Activated T-helper 2 cell treated with anti-CD3 and anti-CD28 coated beads, Interferon-gamma antibody, Interleukin-2, Interleukin-4, amounts not matched to agents 10 μg/mL and 5 μg/mL and 100 μg/mL, durations not matched to agents 14 hours and 24 hours and 36 hours (primary cell): ENCODE measurements at places on chromosomes 4 and X. TPM values are rescaled to one million over a fixed set of nuclear protein-coding genes. Genes with fewer than 3 reads are reported as not detected.

DNA sequence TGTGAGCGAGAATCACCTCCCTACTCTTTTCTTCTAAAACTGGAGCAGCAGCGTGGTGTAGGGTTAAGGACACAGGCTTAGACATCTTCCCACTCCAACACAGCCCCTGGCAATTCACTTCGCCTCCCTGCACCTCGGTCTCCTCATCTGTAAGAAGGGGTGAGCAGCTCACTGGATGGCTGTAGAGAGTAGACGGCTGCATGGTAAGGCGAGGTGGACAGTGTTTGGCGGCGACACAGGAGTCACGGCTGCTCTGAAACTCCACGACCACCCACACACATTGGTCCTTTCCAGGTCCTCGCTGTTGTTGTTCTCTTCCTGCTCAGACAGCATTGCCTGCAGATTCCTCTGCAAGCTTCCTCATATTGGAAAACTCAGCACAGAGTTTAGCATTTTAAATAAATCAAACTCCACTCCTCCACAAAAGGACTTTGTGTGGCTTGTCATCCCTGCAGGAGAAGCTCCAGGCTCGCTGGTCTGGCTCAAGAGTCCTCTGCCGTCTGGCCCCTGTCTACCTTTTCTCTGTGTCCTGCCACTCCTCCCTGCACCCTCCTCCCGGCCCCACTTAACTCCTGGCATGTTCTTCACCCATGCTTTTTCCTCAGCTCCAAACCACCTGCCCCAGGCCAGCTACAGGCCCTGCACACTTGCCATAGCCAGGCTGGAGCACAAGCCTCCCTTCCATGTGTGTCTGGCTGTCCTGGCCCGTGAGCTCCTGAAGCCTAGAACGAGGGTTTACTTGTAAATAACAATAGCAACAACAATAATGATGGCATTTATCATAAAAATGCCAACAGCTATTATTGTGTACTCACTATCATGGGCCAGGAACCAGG, 41.3 kb upstream of the CRMP1 start:
- H3K27me3 ChIP-seq: no peaks in the 10 kb centered on the region
- H3K4me3 ChIP-seq: no peak overlapping the region
- H3K27ac ChIP-seq: no peak overlapping the region
- no peak for DNase-seq
- no peaks in the 10 kb centered on the region for H3K36me3 ChIP-seq

- no peak overlapping the region for H3K27ac ChIP-seq
- no peaks in the 10 kb centered on the region for H3K27me3 ChIP-seq
- DNase-seq: no peak
These were observed 240.9 kb downstream of the STIM2 start for GRCh38 chr4:27101561-27101960.

DNA sequence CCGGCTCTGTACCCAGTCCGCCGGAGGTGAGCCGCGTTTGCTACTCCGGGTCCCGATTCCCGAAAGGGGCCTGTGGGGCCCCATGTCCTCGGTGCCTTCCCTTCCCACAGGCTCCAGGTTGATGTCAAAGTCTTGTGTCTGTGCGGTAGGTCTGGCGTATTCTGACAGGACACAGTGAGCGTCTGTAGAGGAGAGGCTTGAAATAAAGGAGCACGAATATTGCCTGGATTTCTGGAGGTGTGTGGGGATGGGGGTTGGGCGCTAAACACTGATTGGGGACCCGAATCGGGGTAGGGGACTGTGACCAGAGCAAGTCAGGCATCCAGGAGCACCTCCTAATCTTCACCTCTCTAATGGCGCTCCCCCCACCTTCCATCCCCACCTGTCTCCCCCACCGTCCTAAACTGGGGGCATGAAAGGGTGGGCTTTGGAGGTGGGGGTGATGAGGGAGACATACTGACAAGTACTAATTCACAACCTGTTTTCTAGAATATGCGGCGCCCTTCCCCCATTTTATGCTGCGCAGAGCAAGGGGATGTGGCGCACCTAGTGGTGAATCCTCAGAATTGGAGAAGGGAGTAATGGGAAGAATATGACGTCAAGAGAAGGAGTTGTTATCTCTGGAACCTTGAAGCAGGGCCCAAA, 855 bp downstream of the GPRASP2 start:
- H3K4me1 ChIP-seq: no peaks in the 10 kb centered on the region
- H3K27ac ChIP-seq: no peak overlapping the region
- H3K27me3 ChIP-seq: peaks cover 19% of the 10 kb centered on the region

Gene SLC6A14
- not detected in 2 replicates for total RNA-seq

Gene GAB3
- total RNA-seq: 4.3 and 4.5 TPM in 2 replicates
